ENCODE measurements at places on chromosomes 6 and 20.

GRCh38 chr20:44106615-44107014 lies 80.4 kb downstream of the JPH2 start:
- DNase-seq: no peak

DNA sequence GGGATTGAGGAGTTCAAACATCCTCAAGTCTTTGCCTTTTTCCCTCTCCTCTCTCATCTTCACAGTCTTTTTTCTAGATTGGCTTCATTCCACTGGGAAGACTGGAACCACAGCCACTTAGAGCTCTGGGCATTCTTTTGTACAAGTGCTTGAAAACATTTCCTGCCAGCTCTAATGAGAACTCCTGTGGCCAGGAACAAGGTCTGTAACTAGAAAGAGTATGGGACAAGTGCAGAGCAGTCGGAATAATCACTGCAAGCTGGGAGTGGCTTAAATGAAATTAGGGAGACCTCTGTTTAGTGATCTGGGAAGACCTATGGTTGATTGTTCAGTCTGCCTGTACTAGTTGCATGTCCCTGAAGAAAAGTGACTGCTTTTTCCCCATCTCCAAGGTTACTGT lies 41.0 kb upstream of the SMIM8 start:
- DNase-seq: no peak

DNA sequence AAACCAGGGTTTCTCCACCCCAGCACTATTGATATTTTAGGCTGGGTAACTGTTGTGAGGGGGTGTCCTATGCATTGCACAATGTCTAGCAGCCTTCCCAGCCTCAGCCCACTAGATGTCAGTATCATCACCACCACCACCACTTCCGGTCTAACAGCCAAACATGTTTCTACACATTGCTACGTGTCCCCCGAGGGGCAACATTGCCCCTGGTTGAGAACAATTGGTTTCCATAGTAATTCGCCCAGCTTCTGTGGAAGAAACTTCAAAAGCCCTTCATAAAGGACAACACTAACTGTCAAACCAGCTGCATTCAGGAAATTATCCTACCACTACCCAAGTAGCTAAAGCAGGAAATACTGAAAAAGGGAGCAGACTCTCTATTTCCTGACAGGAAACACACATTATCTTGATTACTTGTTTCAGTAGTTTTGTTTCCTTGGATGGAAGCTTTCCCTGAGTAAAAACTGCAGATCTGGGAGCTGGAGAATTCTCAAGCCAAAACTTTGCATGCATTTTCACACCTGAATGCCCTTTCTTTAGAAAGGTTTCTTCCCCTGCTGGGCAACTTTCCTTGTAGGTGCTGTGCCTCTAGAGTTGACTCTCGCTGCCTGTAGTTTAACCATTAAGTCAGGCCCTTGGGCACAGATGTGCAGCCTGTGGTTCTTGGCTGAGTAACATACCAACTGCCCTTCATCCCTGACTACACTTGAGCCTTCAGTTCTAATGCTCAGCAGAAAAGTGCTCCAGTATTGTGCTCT lies 23.6 kb downstream of the PKHD1 start:
- no peak for DNase-seq

- DNase-seq: no peak
These were observed 696 bp downstream of the CALHM5 start for GRCh38 chr6:116512111-116512559.

DNA sequence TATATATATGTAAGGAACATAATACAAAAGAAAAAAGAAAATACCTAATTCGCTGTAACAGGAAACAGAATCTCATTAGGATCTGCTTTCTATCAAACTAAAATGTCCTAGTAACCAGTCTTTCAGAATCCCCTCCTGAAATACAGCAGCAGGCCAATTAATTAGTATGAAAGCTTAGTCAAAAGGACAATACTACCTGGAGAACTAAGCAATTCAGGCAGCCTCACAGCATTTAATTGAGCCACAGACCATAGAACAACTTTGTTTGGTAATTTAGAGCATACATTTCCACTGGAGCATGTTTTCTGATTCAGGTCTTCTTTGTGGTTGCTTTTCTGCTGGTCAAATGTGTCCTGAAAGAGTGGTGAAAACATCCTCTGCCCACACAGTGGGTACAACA lies 516.0 kb downstream of the LMBRD1 start:
- no peak for DNase-seq

DNA sequence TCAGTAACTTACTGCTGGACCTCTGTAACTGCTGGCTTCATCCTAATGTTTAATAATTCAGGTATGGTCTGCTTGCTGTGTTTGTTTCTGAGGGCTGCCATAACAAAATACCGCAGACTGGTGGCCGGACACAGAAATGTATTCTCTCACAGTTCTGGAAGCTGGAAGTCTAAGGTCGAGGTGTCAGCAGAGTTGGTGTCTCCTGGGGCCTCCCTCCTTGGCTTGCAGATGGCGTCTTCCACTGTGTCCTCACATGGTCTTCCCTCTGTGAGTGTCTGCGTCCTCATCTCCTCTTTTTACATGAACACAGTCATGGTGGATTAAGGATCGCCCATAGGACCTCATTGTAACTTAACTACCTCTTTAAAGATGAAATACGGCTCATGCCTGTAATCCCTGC lies 389.7 kb upstream of the JARID2 start:
- no peak for DNase-seq

DNA sequence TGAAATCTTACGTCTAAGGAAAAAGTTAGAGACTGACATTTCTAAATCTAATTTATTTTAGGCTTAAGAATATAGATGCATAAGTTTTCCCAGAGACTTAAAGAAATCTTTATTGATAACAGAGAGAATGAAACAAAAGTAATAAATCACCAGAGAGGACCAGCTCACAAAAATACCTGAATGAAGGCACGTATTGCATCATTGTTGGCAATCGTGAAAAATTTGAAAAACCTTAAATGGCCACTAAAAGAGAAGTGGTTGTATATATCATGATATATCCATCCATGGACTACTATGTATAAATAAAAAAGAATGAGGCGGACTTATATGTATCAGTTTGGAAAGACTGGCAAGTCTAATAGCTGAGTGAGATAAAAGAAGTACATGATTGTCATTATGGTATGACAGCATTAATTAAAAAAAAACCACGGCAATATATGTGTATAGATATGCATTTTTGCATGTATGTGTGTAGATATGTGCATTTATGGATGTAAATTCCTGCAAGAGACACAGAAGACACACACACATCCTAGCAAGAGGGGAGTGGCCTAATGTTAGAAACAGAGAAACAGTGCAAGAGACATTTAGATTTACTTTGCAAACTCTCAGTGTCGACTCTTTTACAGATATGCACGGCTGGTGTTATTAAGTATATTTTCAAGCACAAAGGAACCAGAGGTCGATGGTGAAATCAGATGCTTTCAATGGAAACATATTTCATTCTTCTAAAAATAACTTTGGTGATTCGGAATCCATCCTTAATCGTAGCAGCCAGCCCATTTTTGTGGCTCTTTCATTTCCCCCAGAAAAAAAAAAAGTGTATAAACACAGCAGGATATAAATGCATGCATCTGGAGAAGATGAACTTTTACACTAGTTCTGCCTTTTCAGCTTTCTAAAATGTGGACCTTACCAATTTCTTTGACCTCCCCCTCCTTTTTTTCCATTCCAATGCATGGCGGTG lies 156.1 kb upstream of the SALL4 start:
- no peak for DNase-seq

DNA sequence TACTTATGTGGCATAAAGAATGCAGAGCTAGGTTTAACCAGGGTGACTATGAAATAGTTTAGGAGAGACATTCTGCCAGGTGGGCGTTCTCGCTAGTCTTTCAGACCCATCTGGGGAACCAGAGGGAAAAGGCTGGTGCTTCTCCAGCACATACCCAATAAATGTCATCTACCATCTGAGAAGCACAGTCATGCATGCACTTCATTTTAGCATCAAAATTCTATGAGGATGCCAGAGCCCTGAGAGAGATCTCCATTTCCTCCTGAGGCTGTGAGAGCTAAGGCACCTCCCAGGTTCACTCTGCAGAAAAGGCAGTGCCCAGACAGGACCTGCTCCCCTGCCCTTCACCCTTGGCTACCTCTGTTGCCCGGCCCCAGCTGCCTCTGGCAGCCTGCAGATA lies 231.7 kb upstream of the PRND start:
- DNase-seq: no peak

GRCh38 chr6:21000331-21000801 lies 466.1 kb downstream of the CDKAL1 start:
- DNase-seq: no peak

GRCh38 chr20:14959506-14960475 lies 622.4 kb upstream of the FLRT3 start:
- no peak for DNase-seq

- DNase-seq: no peak
These were observed 23.3 kb downstream of the NOX3 start for GRCh38 chr6:155432293-155432692.

GRCh38 chr6:110755411-110755834 lies 59.8 kb downstream of the CDK19 start:
- no peak for DNase-seq

GRCh38 chr20:47317127-47317895 lies 39.2 kb downstream of the ZMYND8 start:
- DNase-seq: peak; percentile 90

DNA sequence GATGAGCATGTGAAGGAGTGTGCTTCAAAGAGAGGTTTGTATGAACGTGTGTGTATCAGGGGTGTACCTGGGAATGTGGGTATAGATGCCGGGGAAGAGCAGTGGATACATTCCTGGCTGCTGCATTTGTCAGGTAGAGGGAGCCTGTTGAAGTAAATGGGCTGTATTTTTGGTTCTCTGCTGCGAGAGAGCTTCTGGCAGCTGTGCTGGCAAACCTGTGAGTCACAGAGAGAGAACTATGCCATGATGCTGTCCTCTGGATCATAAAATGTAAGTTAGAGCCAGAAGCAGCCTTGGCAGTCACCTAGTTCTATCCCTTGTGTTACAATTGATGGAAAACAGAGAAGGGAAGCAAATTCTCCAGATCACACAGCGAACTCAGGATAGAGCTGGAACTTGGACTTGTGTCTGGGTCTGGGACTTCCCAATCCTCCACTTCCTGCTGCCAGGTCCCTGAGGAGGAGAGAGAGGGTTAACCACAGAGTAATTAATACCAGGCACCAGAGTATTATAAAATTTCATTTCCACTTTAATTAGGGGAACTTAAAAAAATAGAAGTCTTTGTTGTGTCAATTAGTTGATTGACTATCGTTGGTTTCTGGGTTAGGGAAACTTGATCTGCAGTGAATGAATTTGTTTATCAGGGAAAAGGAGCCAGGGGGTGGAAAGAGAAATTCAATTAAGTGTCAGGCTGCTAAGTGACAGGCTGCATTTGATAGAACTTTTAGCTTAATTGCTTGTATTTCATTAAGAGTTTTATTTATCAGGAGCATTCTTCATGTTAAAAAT lies 41.1 kb upstream of the GTSF1L start:
- no peak for DNase-seq

- peak; percentile 97 for DNase-seq
These were observed 37.4 kb upstream of the SLC9A8 start for GRCh38 chr20:49775229-49775693.

- no peak for DNase-seq
These were observed 242.6 kb downstream of the TFAP2C start for GRCh38 chr20:56871691-56872090.

DNA sequence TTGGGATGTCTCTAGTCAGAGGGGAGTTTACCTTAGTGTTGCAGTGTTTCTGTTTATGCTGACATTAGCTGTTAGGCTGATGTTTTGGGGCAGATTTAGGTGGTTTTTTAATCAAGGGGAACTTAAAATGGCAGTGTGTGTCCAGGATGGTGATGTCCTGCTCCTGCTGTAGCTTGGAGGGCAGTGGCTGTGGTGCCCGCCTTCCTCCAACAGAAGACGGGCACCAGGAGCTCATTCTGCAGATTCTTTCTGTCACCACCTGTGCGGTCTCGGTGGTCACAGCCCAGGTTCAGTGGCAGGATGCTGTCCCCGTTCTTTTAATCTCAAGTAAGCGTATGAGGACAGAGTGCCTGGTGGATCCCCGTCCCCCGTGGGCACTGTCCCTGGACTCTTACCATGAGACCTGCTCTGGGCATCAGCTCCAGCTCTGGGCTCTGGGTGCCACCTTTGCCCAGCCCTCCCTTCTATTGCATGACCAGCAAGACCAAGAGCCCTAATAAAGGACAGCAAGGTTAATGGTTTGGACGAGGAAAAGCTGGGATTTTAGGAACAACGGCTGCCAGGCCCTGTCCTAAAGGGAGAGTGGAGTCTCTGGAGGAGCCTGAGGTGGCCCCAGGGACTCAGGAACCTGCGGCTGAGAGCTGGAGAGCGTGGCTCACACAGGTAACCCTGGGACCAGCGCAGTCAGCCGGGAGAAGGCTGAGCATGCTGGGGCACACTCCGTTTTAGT lies 217.3 kb downstream of the ERMARD start:
- DNase-seq: no peak

DNA sequence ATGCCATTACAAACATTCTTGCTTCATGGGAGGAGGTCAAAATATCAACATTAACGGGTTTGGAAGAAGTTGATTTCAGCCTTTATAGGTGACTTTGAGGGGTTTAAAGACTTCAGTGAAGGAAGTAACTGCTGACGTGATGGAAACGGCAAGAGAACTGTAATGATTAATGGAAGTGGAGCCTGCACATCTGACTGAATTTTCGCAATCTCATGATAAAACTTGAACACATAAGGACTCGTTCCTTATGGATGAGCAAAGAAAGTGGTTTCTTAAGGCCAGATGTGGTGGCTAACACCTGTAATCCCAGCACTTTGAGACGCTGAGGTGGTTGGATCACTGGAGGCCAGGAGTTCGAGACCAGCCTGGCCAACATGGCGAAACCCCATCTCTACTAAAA lies 226.1 kb downstream of the BCAS1 start:
- DNase-seq: no peak

DNA sequence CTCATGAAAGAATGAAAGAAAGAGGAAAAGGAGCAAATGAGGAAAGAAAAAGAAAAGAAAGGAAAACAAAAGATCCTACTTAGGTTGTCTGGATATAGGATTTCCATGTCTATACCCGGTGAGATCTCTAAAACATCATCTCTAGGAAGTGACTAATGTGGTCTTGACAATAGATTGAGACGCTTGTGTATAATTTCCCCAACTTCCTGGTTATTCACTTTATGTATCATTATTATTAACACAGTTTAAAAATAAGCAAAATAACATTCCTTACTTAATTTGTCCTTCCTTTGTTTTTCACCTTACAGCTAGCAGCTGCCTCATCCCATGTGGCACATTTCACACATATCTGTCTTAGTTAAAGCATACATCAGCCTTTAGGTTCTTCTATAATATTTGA lies 27.0 kb downstream of the LAMA4 start:
- DNase-seq: no peak

GRCh38 chr6:52399511-52400312 lies 20.4 kb upstream of the EFHC1 start:
- DNase-seq: no peak

Data from kidney epithelial cell (primary cell).